ENCODE measurements at places on chromosomes 6 and 20.

GRCh38 chr20:50727792-50728485 lies 3.4 kb upstream of the PARD6B start:
- DNase-seq: no peak

DNA sequence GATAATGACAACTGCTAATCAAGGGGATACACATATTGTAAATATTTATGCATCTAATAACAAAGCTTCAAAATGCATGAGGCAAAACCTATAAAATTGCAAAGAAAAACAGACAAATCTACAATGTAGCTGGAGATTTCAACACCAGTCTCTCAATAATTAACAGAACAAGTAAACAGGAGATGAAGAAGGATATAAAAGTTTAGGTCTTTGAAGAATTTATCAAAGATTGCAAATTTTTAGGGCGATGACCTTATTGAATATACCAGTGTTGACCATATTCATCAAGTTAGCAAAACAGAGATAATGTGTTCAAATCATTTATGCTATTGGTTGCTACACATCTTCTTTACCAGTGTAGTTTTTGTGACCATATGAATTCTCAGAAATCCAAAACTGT lies 237.8 kb upstream of the SGK1 start:
- no peak for DNase-seq

GRCh38 chr6:35147026-35147425 lies 5.9 kb upstream of the TCP11 start:
- no peak for DNase-seq

DNA sequence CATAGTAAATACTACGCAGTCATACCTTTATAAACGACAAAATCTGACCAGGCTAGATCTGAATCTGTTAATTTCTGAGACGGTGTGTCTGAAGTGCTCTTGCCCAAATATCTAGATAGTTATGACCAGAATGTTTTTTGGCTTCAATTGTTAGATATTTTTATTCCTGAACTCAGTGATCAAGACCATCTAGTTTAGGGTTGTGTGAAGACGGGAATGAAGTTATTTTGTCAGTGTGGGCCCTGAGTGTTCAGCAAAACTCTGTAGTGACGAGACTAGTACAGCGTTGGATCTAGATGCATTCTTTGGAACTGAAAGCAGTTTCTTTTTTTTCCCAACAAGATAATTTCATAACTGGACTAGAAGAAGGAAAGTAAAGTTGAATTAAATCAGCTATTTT lies 3.1 kb downstream of the STXBP5 start:
- no peak for DNase-seq

DNA sequence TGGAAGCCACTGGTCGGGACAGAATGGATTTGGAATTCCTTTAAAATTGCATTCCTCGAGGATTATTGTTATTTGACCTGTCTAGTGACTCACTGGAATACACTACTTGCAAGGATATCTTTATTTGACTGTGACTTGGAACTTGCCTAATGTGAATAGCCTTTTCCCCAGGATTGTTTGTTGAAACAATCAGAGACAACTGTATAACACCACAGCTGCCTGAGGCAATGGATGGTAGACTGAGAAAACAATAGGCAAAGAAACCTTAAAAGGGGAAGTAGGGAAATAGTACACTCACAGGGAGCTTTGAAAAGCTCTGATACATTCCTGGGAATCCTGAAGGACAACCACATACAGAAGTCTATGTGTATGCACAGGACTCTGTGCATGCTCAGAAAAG lies 465.3 kb downstream of the BMP2 start:
- no peak for DNase-seq

DNA sequence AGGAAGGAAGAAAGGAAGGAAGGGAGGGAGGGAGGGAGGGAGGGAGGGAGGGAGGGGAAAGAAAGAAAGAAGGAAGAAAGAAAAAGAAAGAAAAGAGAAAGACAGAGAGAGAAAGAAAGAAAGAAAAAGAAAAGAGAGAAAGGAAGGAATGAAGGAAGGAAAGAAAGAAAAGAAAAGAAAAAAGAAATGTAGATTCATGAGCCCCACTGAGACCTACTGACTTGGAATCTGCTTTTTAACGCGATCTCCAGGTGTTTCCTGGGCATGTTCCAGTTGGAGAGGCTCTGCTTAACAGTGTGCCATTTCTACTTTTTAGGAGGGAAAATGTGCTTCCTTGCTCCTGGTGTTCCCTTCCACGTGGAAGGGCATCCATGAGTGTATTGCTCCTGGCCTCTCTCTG lies 16.4 kb downstream of the DEFB132 start:
- DNase-seq: no peak

DNA sequence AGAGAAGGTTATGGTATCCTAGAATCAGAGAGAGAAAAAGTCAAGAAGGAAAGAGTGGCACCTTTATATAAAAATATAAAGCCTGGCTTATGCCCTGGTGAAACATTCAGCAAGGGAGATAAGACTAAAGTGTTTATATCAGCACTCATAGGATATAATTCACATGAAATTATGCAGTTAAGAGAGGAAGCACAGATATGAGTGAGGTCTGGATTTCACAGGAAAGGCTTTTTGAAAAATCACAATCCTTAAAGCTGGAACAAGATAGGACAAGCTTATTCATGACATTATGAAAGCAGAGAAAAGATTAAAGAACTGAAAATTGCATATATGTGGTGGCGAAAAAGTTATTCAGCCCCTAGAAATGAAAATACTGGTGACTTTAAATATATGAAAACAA lies 181.2 kb upstream of the FLRT3 start:
- no peak for DNase-seq

DNA sequence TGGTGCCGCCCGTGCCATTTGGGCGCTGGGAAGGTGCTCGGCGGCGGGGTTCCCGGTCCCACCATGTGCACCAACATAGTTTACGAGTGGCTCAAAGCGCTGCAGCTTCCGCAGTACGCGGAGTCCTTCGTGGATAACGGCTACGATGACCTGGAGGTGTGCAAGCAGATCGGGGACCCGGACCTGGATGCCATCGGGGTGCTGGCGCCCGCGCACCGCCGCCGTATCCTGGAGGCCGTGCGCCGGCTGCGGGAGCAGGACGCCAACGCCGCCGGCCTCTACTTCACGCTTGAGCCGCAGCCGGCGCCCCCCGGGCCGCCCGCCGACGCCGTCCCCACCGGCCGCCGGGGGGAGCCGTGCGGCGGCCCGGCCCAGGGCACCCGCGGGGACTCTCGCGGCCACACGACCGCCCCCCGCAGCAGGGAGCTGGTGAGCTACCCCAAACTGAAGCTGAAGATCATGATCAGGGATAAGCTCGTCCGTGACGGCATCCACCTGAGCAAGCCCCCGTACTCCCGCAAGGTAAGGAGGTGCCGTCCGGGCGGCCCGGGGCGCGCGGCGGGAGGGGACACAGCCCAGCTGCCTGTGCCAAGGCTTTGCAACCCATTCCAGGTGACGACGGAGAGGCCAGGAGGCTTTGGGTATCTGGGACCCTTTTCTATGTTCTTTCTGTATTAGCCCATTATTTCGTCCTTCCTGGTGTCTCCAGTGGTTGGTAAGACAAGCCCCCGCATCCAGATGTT lies 547 bp downstream of the SAMD5 start:
- DNase-seq: no peak

GRCh38 chr6:41193884-41194283 lies 7.1 kb downstream of the TREML2 start:
- no peak for DNase-seq

GRCh38 chr6:34979218-34979617 lies 90.2 kb downstream of the ANKS1A start:
- DNase-seq: no peak

- DNase-seq: no peak
These were observed 383.2 kb downstream of the SAMD5 start for GRCh38 chr6:147891671-147892070.

- no peak for DNase-seq
These were observed 115.8 kb downstream of the TRERF1 start for GRCh38 chr6:42335896-42336295.

DNA sequence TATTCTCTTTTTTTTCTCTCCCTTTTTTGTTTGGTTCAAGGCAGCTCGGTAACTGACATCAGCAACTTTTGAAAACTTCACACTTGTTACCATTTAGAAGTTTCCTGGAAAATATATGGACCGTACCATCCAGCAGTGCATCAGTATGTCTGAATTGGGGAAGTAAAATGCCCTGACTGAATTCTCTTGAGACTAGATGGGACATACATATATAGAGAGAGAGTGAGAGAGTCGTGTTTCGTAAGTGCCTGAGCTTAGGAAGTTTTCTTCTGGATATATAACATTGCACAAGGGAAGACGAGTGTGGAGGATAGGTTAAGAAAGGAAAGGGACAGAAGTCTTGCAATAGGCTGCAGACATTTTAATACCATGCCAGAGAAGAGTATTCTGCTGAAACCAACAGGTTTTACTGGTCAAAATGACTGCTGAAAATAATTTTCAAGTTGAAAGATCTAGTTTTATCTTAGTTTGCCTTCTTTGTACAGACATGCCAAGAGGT lies 10.6 kb downstream of the HEY2 start:
- no peak for DNase-seq

DNA sequence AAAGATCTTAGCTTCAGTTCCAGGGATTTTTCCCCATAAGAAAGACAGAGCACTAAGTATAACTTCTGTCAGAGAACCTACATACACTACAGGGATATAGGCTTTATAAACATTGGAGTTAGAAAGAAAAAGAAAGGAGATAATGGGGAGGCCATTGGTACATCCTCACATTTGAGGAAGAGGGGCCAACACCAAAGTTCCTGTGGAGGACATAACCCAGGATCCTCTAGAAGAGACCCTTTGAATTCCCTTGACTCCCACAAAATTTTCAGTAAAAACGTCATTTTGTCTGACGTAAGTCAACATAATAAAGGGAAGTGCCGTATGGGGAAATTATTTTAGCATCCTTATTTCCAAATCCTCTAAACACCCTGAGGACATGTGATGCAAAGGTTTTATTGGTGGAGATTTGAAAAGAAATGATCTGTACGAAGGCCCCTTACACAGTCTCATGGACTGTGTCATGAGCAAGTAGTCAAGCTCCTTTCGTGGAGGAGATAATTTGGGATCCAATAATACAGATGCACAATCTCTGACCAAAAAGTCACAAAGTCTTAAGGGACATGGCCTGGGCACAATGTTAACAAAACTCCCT lies 33.2 kb downstream of the HLA-DRA start:
- DNase-seq: no peak

DNA sequence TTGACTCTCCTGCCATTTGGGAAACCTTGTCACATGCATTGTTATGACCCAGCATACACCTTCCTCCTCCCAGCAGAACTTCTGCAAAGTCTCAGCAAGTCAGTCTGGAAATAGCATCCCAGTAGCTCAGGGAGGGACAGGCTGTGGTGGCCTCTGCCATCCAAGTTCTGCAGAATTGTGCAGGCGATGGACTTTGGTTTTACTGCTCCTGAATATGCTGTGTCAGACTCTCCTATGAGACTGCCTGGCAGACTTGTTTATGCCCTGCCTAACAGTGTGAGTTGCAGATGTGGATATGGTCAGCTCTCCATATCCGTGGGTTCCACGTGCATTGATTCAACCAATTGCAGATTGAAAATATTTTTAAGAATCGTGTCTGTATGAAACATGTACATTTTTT lies 52.8 kb downstream of the SNRNP48 start:
- DNase-seq: no peak

GRCh38 chr6:89575562-89575960 lies 63.0 kb downstream of the LYRM2 start:
- DNase-seq: no peak

DNA sequence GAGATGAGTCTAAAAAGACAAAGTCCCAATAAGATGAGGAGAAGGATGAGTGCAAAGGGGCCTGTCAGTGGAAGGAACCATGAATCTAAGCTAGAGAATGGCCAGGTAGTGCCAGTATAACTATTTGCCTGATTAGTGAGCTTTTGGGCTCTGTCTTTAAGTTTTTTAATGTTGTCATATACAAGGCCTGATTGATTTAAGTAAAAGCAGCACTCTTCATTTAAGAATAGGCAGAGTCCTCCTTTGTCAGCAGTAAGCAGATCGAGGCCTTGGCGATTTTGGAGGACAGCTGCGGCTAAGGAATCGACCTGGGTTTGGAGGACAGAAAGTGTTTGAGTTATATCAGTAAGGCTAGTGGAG lies 753.4 kb upstream of the ADGRB3 start:
- no peak for DNase-seq

GRCh38 chr6:144762469-144762868 lies 477.3 kb downstream of the UTRN start:
- DNase-seq: no peak

GRCh38 chr6:135014353-135014832 lies 40.2 kb downstream of the HBS1L start:
- no peak for DNase-seq

GRCh38 chr20:58660855-58661597 lies 9.9 kb downstream of the STX16 start:
- DNase-seq: no peak

- DNase-seq: no peak
These were observed 153.1 kb upstream of the INSM1 start for GRCh38 chr20:20214757-20215275.

GRCh38 chr20:5596401-5597193 lies 153.6 kb upstream of the SHLD1 start:
- no peak for DNase-seq

DNA sequence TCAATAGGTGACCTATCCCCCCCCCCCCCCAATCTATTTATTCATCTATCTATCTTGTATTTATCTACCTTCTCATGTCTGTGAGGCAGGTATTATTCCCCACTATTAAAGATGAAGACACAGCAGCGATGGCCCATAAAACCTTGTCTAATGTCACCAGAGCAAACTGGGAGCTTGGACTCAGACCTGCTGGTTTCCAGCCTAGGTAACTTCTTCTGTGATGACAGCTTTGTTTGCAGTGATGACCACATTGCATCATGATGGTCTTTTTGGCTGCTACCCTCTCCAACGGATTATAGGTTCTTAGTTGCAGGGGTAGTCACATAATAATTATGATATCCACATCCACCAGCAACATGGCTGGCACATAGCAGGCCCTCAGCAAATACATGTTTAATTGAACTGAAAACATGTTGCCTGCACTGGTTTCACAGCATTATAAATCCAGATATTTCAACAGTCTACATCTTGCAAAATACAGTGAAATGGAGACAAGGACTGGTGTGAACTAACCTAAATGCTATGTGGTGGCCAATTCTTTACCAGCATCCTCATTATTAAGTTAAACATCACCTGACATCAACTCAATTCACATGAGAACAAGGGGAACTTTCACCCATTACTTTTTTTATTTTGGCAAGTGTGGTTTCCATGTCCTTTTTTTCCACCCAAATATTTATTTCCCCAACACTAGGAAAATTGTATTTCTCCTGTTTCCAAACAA lies 712.5 kb upstream of the NRSN1 start:
- DNase-seq: no peak

GRCh38 chr6:67676892-67677291 lies 958.2 kb upstream of the ADGRB3 start:
- DNase-seq: no peak

GRCh38 chr6:1942834-1943233 lies 302.6 kb downstream of the GMDS start:
- DNase-seq: no peak

GRCh38 chr6:89059227-89059626 lies 21.3 kb upstream of the PNRC1 start:
- DNase-seq: no peak
